ENCODE measurements at places on chromosomes 2 and 18.

GRCh38 chr2:239386001-239386670 lies 14.7 kb downstream of the HDAC4 start:
- no peak for DNase-seq

GRCh38 chr2:26712486-26713465 lies 20.3 kb downstream of the KCNK3 start:
- DNase-seq = peak; percentile 63

DNA sequence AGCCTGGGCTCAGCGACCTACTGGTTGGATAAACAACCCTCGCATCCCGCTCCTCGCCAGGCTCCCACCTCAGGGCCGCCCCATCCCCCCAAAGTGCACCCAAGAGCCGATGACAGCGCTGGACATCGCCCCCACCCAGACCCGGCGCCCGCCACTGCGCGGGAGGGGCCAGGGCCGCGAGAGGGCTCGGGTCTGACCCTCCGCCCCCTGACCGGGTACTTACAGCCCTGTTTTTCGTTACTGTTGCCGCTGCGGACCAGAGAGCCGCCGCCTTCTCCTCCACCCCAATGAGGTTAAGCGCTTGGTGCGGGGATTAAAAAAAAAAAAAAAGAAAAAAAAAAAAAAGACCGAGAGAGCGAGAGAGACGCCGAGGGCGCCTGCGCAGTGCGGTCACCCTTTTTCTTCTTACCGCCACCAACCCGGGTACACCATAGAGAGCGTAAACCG lies at the start of gene CLASP1:
Gene CLASP1 (minus strand): TSS at position 314 of the 447 bp plus-strand sequence. CDS start 43,567 bp downstream, outside the sequence.
- DNase-seq = peak; percentile 44

DNA sequence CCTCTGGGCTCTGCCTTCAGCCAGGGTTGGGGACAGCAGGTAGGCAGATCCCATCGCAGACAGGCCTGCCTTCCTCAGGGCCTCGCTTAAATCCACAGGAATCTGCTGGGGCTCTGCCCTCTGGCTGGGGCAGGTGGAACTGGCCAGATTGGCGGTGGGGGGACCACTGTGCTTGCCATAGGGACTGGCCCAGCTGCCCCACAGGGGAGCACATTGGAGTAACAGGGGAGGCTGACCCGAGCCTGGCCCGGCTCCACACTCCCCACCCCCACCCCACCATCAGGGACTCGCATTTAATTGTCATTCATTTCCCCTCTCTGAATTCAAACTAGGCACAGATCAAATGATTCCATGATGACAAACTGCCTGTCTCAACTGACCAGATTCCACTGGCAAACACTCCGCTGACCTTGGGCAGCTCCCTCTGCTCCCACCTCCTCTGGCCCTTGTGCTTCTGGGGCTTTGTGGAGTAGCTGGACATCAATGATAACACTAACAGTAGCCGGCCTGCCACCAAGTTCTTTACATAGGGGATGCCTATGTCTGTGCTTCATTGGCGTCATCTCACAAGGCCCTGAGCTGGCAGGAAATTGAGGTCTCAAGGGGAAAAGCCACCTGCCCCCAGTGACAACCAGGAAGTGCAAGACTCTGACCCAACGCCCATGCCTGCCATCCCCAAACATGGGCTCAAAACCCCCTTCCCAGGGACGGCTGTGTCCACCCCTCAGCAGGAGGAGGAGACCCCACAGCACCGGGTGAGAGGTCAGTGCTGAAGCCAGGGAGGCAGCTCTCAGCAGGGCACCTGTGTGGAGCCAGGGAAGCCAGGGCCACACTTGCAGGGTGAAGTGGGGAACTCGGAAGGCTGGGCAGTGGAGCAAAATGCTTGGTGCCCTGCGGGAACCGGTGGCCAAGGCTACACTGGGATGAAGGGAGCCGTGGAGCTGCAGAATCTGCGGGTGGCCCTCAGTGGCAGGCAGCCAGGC lies 2.1 kb upstream of the B3GNT7 start:
- DNase-seq = no peak

GRCh38 chr2:121897335-121897970 lies 142.0 kb downstream of the TSN start:
- no peak for DNase-seq

- DNase-seq = no peak
Observed at GRCh38 chr18:52824126-52824525, 484.1 kb downstream of the DCC start.

GRCh38 chr2:144332356-144333142 lies 187.4 kb downstream of the ZEB2 start:
- peak; percentile 74 for DNase-seq

GRCh38 chr2:140002110-140002509 lies 1221.9 kb upstream of the NXPH2 start:
- no peak for DNase-seq

DNA sequence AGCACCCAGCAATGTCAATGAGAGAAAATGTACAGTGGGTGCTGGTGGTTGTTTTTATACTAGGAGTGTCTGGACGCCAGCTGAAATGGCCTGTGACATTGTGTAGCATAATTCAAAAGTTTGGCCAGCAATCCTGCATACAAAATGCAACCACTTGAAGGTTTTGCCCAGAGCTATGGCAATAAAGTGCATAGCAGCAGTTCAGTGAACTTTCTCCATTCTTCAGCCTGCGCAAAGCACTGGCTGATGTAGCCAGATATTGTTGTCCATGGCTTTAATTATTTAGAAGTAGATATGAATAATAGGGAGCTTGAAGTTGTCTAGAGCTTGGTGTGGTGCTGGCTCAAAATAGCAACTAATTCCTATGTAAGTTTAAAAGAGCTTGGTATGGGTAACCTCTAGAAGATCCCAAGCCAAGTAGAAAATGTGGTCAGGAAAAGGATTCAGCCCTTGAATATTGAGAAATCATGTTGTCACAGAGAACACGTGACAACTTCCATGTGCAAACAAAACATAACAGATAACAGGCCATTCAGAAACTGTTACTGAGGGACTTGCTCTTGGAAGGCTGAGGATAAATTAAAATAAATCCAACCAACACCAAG lies 33.3 kb upstream of the PGAP1 start:
- no peak for DNase-seq

DNA sequence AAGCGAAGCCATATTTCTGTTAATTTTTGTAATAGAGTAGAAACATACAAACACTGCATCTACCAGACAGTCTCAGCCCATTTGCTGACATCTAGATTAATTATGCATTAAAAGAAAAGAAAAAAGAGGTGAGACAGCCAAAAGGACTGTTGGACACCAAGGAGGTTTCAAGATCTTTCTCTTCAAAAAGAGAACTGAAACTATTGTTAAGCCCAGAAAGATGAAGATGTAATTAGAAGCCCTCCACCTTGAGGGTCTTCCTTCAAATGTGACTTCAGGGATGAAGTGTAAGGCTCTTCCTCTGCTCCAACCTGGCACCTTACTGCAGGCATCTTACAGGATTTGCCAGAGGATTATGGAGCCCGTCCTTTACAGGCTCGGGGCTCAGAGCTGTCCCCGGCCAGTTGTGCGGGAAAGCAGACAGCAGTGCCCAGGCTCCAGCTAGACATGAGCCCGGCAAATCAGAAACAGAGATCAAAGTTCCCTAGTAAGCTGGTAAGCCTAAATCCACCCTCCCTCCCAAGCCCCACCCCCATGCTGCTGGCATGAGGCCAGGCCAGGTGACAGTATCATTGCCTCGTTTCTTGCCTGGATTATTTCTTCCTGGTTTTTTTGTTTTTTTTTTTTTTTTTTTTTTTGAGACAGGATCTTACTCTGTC lies 38.9 kb downstream of the ADI1 start:
- no peak for DNase-seq

GRCh38 chr18:31821545-31822171 lies 61.0 kb upstream of the SLC25A52 start:
- no peak for DNase-seq

GRCh38 chr18:45050712-45051601 lies 370.3 kb downstream of the SETBP1 start:
- DNase-seq = no peak

DNA sequence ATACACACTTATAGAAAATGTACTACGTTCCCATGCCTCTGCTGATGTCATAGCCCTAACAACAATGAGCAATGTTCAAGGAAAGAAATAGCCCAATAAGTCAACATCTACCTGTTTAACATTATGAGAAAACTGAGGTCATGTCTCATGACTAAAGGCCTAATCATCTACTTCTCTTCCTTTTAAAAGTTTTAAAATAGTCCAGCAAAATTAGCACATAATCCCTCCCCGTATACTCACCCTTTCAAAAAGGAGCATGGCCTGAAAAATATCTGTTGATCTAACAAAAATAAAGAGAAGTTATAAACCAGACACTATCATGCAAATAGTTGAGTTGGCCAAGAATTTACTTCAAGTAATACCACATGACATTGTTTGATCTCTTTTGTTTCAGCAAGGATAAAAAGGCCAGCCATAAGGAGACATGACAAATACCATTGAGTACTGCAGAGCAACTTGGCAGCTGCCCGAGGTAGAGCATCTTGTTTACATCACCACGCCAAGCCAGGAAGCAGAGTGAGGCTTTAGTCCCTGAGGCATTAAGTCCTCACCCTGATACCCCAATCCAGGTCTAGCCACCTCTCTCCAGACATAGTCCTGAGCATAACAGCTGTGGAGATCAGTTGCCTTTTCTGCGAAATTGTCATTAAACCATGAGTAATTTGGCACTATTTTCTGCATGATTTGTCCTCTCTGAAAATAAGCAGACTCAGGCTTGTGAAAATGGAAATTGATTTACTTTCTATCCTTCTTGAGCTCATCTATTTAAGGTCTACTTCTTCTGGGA lies 137.4 kb upstream of the ETAA1 start:
- DNase-seq = no peak

DNA sequence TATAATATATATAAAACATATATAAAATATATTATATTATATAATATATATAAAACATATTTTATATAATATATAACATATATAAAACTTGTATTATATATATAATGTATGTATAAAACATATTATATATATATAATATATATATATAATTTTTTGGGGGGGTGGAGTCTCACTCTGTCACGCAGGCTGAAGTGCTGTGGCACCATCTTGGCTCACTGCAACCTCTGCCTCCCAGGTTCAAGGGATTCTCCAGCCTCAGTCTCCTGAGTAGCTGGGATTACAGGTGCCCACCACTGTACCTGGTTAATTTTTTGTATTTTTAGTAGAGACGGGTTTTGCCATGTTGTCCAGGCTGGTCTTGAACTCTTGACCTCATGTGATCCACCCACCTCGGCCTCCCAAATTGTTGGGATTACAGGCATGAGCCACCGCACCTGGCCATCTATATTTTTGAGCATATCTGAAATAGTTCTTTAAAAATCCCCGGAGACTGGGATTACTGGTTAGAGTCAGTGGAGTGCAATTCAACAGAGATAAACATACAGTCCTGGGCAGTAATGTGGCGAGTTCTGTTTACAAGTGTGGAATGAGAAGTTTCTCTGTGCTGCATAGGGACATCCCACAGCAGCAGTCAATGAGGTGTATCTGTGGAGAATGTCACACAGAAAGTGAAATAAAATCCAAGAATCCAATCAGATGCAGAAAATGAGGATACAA lies 208.4 kb downstream of the MYCN start:
- DNase-seq = no peak

DNA sequence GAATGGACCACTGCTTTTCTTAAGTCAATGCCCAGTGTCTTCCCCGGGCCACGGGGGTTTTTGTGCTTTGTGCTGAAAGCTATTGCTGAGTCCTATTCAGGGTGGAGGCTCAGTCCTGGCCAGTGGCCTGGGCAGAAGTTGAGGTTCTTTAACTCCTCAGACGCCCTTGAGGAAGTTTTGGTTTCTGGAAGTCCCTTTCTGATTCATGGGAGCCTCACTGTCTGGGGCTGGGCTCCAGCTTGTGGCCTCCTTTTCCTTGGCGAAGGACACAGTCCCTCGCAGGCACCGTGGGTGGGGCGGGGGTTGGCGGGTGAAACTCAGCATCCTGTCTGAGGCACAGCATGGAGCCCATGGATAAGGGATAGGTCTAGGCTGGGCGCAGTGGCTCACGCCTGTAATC lies 465.2 kb upstream of the HS6ST1 start:
- DNase-seq = no peak

- no peak for DNase-seq
Observed at GRCh38 chr2:237876951-237877491, 17.6 kb downstream of the RAMP1 start.

DNA sequence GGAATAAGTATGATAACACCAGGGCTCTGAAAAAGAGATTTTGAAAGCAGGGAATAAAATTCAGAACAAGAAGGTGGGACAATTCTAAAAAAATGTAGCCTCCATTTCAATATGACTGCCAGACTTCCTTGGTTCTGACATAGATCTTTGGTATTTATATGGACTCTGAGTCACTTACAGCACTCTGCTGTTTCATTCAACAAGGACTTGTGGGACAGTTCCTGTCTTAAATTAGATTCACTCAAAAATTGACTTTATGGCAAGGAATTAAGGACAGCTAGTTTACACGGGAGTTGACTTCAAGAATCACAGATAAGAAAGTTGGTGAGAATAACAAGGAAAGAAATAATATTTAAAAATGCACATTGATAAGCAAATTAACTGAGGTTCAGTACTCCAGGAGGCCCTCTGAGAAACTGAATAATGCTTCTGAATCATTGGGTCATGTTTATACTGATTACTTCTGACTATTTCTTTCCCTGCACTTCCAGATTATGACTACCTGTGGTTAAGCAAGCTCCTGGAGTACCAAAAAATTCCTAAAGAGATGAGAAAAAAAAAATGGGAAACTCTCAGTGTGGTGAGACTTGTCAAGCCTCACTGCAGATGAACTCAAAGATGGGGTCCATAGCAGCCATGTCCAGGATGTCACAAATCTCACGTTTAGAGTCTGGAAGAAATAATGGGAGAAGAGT lies 828.3 kb upstream of the PIK3C3 start:
- DNase-seq = no peak

DNA sequence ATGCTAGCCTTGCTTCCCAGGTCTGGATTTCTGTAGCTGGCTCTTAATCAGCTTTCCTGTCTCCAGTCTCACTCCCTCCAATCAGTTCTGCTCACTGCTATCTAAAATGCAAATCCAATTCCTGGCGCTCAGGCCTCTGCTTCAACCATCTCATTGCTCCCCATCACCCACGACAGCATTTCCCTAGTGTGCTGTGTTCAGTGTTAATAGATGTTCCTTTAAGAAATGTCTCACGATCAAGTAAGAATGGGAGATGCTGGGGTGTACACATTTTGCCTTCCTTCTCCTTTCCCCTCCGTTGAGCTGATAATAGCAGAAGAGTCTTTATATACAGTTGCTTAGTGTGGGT lies 1.6 kb upstream of the PUM2 start:
- no peak for DNase-seq

GRCh38 chr18:77089723-77090285 lies 42.8 kb downstream of the MBP start:
- DNase-seq = no peak

Data from amygdala (tissue), 56 donors.